ENCODE measurements at places on chromosomes 7 and 10.
A peak's percentile ranks its signal among the peaks of the same experiment; 100 is the strongest.

GRCh38 chr10:69051710-69052487 is 36.0 kb upstream of the SRGN start:
- no peak for DNase-seq

- DNase-seq = no peak
Observed at GRCh38 chr10:124123156-124123555, 29.8 kb upstream of the CHST15 start.

- DNase-seq = no peak
Observed at GRCh38 chr10:4824791-4825310, 1.2 kb upstream of the AKR1E2 start.

GRCh38 chr10:133230387-133231195 is 574 bp downstream of the UTF1 start:
- DNase-seq = peak; percentile 74

- no peak for DNase-seq
Observed at GRCh38 chr10:90162271-90162853, 461.0 kb downstream of the KIF20B start.

DNA sequence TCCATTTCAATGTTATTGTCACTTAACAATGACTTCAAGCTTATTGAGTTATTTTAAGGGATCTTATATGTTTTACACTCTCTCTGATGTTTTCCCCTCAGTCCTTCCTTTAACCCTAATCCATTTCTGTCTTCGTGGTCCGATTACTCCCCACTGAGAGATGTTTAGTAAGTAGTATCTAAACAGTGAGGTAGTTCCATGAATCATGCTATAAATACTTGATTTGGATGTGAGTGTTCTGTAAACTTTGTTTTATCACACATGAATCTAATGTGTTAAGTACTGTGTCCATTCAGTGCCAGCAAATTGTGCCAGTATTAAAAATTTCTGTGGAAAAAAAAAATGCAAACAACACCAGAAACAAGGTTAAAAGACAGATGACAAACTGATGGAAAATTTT is 18.6 kb downstream of the RPP30 start:
- DNase-seq = no peak

DNA sequence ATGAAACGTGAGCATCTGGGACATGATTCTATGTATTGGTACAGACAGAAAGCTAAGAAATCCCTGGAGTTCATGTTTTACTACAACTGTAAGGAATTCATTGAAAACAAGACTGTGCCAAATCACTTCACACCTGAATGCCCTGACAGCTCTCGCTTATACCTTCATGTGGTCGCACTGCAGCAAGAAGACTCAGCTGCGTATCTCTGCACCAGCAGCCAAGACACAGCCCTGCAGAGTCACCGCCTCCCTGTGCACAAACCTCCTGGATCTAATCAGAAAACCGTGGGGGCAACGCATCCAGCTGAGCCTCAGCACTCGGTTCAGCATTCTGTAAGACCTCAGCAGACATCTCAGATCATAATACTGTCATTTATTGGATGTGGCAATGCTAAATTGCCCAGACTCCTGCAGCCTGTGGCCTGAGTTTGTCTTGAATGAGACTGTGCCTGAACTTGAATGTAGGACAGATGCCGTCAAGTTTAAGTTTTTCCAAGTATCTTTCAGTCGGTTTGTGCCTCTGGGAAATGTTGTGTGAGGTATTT is 41.5 kb upstream of the PRSS58 start:
- DNase-seq = no peak

- no peak for DNase-seq
Observed at GRCh38 chr7:92824901-92825480, 11.4 kb downstream of the CDK6 start.

- no peak for DNase-seq
Observed at GRCh38 chr10:110503528-110504110, 5.9 kb downstream of the DUSP5 start.

DNA sequence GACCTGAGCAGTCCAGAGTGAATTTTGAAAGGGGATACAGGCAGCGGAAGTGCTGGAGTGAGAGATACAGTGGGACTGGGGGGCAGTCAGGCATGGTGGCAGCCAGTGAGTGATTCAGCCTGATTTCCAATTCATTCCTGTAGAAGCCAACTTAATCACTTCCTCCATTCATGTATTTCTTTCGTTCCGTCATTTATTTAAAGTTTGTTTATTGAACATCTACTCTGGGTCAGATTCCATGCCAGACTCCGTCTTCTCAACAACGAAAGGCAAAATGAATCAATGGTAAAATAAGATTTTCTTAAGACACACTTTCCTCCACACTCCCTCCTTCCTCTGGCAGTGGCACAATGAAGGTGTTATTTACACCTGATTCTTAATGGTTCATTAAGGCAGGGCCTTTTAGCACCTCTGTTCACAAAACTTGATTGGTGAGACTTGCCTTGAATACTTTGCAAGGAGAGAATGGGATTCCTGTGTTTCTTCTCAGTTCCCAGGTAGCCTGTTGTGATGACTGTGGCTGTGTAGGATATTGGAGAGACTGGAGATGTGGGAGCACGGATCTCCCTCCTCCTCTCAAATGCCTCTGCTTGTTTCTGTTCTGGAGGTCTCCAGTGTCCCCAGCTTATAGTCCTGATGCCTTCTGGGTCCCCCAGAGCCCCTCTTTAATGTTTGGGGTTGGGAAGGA is 27.9 kb downstream of the ADCYAP1R1 start:
- no peak for DNase-seq

DNA sequence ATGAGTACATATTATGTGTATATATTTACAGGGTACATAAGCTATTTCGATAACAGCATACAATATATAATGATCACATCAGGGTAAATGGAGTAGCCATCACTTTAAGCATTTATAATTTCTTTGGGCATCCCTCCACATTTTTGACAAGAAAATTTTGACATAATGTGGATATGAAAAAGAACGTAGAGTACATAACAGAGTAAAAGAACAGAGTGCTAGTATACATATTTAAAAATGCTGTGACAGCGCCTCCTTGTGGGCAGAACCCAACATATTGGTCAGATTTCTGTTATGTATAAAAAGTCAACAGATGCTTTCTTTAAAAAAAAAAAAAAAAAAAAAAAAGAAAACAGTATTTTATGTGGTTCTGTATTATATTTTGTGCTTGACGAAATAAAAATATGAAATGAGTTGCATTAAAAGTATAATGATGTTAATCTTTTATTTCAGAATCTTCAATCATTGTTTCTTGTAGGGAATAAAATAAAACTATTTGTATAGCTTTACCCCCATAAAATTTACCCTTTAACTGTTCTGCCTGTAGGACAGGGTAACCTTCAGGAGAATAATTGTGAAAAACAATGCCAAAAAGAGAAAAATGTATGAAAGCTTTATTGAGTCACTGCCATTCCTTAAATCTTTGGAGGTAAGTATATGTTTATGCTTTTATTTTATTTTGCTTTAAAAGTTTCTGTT is 18.3 kb upstream of the HBP1 start:
- peak; percentile 18 for DNase-seq

Data from GM20000 (cell line).